ENCODE measurements at places on chromosomes 4 and X.

DNA sequence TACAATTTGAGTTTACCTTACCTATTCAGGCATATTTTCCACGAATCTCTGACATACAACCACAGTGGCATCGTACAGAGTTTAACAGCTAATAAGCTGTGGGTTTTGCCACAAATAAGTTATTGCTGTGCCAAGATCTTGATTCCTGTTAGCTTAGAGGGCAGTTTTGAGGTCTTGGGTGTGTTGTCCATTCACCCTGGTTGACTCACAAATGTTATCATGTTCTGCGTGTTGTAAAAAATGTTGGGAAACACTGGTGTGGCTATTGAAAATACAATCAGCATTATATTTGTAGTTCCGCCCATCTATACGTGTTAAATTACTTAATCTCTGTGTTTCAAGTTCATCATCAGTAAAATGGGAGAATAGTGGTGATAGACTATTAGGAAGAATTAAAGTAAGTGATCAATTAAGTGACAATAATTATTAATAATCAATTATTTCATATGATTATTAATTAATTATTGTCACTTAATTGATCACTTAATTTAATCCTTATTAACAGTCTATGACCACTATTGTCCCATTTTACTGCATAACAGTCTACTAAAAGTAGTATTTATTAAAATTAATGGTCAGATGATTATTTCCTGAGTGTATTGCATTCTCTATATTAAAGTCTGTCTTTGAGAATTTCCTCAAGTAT lies 96.3 kb downstream of the TMA16 start:
- DNase-seq: no peak

- no peak for DNase-seq
Observed at GRCh38 chr4:61301271-61301670, 101.1 kb downstream of the ADGRL3 start.

GRCh38 chr4:111991163-111991562 lies 154.1 kb upstream of the FAM241A start:
- DNase-seq: no peak

GRCh38 chr4:38644201-38644600 lies 19.8 kb upstream of the KLF3 start:
- DNase-seq: no peak

DNA sequence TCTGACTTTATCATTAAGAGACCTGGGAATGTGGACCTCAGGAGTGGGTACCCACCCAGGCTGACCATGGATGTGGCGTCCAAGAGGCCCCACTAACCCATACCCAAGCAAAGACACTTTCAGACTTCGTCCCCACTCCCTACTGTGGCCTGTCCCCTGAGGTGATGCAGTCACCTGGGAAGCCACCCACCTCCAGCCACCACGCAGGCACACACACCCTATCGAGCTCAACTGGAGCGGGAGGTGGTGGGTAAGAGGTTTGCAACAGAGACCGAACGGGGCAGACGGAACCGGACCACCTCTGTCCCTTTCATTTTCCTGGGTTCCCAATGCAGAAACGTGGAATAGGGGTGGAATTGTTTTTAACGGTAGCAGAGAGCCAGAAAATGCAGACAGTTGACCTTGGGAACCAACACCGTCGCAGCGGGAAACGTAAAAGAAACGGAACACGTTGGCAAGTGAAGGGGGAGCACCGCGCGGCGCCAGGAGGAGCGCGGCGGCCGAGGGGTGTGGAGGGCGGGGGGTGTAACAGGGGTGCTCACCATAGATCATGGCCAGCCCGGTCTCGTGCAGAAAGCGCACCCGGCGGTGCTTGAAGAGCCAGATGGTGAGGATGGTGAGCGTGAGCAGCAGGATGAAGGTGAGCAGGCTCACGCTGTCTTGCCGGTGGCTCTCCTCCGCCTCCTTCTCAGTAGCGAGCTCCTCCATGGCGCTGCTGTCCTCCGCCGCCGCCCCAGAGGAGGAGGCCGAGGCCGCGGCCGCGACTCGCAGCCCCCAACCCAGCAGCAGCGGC lies 559 bp downstream of the SLC9A7 start:
- DNase-seq: no peak

DNA sequence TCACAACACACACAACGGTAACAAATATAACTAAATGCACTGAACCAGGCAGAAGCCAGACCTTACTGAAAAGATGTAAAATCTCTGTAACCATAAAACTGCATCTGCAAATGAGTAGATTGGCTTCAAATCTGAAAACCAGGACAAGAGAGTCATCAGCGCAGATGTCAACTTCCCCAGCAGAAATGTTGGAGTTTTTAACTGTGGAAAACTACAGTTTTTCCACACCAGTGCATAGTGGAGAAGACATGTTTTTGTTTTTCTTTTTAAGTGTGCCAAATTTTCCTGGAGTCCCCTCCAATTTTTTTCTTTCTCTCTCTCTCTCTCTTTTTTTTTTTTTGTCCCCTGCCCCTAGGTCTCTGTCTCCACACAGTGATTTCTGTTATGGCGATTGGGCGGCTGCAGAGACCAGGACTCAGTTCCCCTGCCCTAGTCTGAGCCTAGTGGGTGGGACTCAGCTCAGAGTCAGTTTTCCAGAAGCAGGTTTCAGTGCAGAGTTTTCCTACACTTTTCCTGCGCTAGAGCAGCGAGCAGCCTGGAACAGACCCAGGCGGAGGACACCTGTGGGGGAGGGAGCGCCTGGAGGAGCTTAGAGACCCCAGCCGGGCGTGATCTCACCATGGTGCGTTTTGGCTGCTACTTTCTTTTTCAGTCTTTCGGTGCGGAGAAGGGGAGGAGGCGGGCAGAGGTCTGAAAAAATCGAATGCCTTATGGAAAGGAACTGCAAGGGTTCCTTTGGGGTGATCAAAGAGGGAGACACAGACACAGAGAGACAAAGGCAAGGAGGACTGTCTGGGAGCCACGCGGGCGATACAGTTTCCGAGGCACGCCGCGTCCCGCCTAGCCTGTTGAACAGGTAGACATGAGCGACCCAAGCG lies at the start of gene GUCY1A1:
Gene GUCY1A1 (plus strand): TSS at position 505 of the 878 bp plus-strand sequence. CDS start 30,020 bp downstream, outside the sequence.
- DNase-seq: no peak

GRCh38 chr4:79467246-79467932 lies 59.4 kb upstream of the GK2 start:
- DNase-seq: no peak

- no peak for DNase-seq
Observed at GRCh38 chr4:14592950-14593349, 409.3 kb upstream of the CPEB2 start.

- DNase-seq: no peak
Observed at GRCh38 chrX:39755143-39756032, 342.4 kb downstream of the BCOR start.

DNA sequence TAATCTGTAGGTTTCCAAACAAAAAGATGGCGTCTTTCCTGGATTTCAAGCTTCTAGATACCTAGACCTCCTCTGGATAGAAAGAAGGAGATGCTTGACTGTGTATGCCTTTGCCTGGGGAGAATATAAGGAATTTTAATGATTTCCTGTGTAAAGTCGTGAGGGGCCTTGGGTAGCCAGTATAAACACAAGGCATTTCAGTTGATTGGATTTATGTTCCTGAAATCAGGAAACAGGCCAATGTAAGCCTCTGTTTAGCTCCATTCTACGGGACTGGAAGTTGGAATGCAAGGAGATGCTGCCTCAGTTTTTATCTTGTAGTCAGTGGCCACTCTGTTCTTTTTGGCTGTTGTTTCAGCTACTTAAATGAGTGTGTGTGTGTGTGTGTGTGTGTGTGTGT lies 137.2 kb downstream of the GUCY2F start:
- DNase-seq: no peak

DNA sequence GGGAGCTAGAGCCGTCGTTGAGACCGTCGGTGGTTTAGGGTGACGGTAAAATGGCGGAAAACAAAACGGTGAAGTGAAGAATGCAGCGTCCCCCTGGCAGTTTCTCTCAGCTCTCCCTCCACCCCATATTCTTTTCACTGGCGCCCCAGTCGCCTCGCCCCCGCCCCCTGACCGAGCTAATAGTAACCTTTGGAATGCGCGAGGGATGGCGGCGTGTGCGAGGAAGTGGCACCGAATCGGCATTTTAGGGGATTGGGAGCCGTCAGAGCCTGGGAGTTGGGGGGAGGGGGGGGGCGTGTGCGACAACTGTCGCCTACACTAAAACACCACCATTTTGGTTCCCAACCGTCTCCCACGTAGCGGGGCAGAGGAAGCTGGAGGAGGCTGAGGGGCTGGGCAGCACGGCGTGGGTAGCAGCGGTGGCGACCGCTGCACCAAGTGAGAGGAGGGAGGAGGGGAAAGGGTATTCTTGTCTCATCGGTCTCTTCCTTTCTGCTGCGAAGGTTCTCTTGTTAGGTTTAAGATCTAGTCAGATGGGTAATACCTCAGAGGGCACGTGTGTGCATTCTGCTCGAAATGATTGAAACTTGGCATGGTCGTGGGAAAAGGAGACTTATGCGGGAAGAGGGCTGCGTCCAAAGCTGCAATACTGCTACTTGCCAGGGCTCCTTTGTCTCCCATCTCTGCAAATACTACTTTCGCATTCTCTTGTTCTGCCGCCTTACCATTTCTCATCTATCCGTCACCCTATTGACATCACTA lies 840 bp downstream of the ZNF711 start:
- DNase-seq: no peak

DNA sequence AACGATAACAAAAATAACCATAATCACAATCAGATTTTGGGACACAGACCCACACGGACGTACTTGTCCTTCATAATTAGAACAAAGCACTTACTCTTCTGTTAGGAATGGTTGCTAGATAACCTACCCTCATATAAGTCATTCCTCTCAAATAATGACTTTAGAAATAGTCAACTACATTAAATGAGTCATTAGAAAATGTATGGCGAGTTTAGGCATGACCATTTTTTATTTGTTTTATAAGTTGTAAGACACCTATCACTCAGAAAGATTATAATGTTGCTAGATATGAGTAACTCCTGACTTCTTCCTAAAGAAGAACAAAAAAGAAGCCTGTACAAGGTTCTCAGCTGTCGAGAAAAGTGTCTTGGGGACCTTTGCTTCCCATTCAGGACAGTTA lies 1637.5 kb upstream of the PCDH7 start:
- no peak for DNase-seq

DNA sequence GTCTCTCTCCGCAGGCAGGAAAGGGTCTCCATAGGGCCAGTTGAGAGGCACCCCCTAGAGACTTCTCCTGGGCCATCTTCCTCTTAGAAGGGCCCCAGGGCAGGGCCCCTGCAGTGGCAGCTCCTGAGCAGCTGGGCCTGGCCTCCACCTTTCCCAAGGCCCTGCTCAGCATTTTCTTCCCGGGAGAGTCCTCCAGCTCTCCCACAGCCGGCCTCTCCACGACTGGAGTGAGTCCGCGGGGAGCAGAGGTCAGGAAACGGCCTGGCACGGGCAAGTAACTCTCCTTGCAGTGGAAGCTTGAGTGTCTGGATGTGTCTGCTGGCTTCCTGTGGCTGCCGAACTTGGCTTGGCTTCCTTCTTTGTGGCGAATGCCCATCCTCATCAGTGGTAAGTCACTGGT lies 1.6 kb upstream of the LOC101059915 start:
- DNase-seq: no peak

- DNase-seq: no peak
Observed at GRCh38 chr4:98680806-98681205, 22.4 kb upstream of the TSPAN5 start.

- DNase-seq: no peak
Observed at GRCh38 chr4:145957302-145957701, 18.7 kb upstream of the ZNF827 start.

- no peak for DNase-seq
Observed at GRCh38 chr4:122635205-122635604, 14.3 kb upstream of the IL21 start.

DNA sequence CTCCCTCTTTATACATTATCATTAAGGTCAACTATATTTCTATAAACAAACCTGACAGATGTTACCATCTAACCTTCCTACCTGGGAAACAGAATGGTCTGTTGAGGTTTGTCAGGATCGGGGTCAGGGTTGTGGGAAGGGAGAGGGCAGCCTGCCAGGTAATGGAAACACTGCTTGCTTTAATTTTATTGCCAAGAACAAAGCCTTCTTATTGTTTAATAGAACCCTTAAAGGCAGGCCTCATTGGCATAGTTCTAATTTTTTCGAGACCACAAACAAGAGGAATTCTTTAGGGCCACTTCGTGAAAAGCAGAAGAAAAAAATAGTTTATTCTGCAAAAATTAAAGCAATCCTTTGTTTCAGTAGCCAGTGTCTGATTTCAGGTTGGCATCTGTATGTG lies 113.2 kb downstream of the MID1 start:
- no peak for DNase-seq

DNA sequence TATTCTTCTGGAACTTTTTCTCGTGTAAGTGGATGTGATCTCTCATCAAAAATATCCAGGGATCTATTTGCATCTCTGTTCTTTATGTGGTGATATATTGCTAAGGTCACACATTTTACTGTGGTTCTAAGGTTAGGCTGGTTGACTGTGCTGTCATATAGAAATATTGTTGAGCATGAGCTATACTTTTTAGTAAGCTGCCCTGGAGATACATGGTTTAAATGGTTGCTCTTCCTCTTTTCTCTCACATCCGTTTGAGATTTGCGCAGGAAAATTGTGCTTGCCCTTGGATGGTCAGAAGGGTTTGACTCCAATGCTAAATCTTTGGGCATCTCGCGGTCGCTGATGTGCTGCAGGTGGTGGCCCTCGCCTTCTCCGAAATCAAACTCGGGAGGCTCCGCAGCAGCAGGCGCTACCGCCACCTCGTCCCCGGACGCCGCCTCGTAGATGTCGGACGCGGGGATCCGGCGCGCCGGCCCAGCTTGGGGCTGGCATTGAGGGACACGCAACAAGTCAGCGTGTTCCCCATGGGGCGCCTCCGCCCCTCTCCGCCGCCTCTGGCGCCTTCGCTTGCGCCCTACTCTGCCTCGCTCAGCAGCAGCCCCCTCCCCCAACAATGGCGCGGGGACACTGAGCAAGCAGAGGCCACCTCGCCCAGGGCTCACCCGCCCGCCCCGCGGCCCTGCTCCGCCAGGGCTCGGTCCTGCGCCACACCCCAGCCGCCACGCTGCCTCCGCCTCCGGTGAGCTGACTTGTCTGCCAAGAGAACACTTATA lies 154.5 kb downstream of the MSN start:
- DNase-seq: peak; percentile 16

DNA sequence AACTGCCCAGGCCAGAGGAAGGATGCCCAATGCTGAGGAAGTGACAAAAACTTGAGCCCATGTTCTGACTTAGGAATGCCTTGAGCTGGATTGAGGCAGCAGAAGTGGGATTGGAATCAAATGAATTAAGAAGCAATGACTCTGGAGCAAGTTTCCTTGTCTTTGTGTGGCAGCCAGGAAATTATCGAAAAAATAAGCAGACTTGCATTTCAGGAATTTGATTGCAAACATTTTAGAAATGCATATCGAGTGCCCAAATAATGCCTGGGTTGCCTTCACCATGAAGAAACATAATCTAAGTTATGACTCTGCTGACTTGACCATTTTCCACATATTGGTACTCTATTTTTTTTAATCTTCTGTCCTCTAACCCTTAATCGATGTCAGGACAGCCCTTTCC lies 9.5 kb downstream of the CYTL1 start:
- DNase-seq: no peak

DNA sequence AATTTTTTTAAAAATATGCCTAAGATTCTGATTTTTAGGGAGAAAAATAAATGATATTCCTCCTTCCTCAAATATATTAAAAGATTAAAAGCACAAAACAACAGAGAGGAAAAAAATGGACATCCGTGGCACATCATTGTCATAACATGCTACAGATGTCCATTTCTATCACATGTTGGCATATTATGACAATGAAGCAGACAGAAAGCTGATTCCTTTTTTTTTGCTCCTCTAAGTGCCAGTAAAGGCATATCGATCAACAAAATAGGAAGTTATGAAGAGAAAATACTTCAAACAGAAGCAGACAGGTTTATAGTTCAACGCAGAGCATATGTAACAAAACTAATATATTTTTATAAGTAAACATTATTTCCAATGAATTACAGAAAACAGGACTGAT lies 11.2 kb downstream of the KLHL8 start:
- no peak for DNase-seq

GRCh38 chr4:1047976-1048772 lies 36.7 kb downstream of the FGFRL1 start:
- no peak for DNase-seq

Data from activated CD8-positive, alpha-beta memory T cell treated with anti-CD3 and anti-CD28 coated beads for 1 hour (primary cell).